Suppressor macrophage treated with lipopolysaccharide for 4 hours (primary cell): ENCODE measurements at places on chromosomes 2 and 18.

- DNase-seq = peak; percentile 76
Measured at GRCh38 chr2:190781604-190782198, 98.9 kb upstream of the GLS start.

- no peak for DNase-seq
Measured at GRCh38 chr2:9656270-9656766, 25.5 kb upstream of the YWHAQ start.

- DNase-seq = no peak
Measured at GRCh38 chr2:231347081-231347480, 48.4 kb upstream of the B3GNT7 start.

- no peak for DNase-seq
Measured at GRCh38 chr2:172205292-172205691, 102.6 kb upstream of the DLX2 start.

GRCh38 chr18:9094307-9095226 lies 7.9 kb upstream of the NDUFV2 start:
- DNase-seq = no peak

DNA sequence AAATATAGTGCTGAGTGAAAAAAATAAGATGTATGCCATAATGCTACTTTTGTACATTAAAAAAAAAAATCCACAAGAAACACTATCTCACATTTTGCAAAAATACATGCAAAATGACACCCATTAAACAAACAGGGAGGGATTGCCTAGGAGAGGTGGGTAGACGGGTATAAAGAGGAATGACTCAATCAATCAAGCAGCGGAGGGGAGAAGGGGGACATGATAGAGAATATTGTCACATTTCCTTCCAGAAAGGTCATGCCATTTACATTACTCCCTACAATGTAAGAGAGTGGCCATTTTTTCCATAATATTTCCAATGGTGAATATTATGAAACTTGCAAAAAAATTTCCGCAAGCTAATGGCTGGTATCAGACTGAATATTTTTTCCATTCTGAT lies 542.3 kb upstream of the TNP1 start:
- no peak for DNase-seq

DNA sequence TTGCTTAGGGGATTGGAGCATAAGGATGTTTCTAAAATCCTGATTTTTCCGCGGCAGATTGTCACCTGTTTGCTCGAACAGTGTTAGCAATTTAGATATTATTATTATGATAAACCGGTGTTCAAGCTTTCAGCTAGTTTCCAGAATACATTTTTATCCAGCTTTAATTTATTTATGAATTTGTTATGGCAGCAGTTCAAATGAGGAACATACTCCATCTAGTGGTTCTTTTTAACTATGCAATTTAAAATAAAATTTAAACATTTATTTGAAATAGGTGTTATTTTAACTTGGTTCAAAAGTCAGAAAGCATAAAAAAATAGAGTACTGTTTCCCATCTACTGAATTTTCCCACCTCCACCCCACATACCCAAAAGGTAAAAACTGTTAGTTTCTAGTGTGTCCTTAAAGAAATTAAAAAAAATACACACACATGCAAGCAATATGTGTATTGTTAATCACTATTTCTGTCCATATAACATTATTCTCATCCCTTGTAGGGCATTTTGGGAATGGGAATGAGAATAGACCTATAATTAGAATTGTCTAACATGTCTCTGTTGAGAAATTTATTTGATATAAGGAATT lies 23.2 kb downstream of the ACOXL start:
- peak; percentile 34 for DNase-seq

DNA sequence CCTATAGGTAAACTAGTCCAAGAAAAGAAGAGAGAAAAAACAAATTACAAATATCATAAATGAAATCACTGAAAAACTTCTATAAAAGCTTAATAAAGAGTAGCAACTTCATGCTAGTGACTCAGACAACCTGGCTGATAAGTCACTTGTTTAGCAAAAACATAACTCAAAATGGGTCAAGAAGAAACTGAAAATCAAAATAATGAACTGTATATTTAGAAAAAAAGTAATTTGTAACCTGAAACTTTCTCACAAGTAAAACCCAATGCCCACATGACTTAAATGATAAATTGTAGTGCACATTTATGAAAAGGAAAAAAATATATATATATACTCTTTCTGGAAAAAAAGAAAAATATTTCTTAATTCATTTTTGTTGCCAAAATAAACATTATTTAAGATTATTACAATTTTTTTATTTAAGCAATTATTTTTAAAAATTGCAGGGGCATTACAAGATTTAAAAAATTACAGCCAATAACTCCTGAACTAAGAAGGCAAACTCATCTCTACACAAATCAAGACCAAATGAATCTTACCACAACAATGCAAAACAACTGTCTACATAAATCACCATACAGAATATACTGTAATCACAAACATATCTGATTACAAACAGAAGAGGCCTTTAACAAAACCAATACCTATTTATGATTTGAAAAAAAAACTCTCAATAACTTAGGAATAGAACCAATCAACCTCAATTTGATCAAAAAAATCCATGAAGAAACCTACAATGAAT lies 406.3 kb downstream of the CDH7 start:
- no peak for DNase-seq

DNA sequence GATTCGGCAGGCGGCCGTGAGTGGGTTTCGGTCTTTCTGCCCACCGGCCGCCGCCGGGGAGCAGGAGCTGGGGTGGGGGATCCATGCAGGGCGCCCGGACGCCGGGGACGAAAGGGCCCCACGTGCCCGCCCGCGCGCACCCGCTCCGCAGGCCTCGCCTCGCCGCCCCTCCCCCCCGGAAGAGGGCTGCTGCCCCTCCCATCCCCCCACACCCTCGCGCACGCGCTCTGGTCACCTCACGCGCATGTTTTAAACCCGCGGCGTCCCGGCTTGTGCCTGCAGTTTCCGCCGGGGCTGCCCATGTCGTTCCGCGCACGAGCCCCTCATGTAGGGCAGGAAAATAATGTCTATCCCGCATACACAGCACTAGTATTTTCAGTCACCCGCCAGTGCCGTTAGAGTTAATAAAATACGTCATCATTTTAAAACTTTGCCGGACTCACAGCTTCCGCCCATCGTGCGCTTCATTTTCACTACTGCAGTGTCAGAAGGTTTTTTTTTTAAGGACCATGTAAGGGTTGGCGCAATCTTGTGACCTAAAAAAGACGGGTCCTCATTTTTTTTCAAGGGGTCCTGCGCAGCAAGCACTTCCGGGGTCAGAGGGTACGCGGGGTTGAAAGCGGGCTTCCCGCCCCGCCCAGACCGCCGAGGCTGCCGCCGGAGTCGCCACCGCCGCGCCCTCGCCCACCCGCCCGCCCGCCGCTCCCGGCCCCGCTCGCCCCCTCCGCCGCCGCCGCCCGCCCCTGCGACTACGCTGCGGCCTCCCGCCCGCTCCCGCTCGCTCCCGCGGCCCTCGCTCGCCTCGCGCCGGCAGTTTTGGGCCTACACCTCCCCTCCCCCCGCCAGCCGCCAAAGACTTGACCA lies at the start of gene PCBP1:
PCBP1 (plus strand) TSS at position 640 of the 864 bp plus-strand sequence. CDS start 267 bp downstream, outside the sequence.
- DNase-seq = peak; percentile 97

DNA sequence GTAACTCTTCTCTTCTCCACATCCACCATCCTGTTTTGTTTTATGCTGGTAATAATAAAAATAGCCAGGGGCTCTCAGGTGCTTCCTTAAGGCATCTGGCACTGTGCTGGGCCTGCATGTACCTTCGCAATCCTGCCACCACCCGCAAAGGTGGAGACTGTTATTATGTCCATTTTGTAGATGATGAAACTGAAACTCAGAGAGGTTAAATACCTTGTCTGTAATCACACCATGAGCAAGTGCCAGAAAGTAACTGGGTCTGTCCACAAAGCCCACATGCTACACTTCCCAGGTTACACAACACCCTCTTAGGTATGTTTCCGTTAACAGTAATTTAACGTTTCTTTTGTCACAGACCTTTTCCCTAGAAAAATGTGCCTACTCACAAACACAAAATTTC lies 27.0 kb downstream of the NRP2 start:
- DNase-seq = no peak

DNA sequence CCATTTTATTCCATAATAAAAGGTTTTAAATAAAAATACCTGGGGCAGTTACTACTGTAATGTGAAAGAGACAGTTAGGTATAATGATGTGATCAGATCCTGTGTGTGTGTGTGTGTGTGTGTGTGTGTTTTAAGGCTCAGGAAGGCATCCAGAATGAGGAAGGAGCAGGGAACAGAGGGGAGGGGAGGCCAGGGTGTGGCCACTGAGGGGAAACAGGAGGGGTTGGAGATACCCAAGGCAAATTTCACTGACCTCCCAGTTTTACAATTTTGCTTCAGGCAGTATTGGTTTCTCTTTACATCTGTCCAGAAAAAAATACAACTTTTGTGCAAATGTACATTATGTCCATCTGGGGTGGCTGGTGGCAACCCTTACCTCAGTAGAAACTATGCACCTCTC lies 163.5 kb upstream of the FBXO11 start:
- DNase-seq = peak; percentile 21

- no peak for DNase-seq
Measured at GRCh38 chr2:37203708-37204107, 7.4 kb downstream of the CEBPZOS start.

GRCh38 chr2:157337978-157338377 lies 12.4 kb upstream of the ERMN start:
- no peak for DNase-seq

DNA sequence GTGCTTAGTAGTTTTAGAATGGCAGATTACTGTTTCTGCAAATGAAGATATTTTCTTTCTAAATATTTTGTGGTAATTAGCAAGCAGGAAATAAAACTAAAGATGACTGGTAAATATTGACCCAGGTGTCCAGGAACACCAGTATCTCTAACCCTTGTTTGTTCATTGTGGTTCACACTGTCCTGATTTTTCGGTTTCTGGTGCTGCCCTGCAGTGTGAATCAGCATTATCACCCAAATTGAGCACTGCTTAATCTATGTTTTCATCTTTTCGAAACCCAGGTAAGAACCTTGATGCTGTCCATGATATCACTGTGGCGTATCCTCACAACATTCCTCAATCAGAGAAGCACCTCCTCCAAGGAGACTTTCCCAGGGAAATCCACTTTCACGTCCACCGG lies 167.4 kb downstream of the CAPN13 start:
- no peak for DNase-seq

GRCh38 chr2:67412424-67412823 lies 15.3 kb downstream of the ETAA1 start:
- DNase-seq = no peak

- DNase-seq = peak; percentile 50
Measured at GRCh38 chr2:96264656-96265348, 995 bp downstream of the TMEM127 start.

DNA sequence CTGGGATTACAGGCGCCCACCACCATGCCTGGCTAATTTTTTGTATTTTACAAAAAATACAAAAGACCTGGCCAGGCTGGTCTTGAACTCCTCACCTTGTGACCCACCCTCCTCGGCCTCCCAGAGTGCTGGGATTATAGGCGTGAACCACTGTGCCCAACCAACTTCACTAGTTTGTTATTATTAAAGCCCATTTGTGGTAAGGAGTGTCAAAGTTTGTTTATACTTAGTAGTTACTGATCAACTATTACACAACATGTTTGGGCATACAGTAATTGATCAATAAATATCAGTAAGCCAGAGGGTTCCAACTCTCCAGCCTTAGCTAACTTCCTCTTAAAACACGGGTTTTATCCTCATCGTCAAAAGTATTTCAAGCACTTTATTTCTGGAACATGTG lies 67.5 kb upstream of the ZNG1B start:
- DNase-seq = no peak
